Activated T-helper 17 cell treated with anti-CD3 and anti-CD28 coated beads, Interleukin-2, amount 50 U/mL, for 72 hours (primary cell): ENCODE measurements at places on chromosomes 12 and 14. TPM values are rescaled to one million over a fixed set of nuclear protein-coding genes. Genes with fewer than 3 reads are reported as not detected.

DNA sequence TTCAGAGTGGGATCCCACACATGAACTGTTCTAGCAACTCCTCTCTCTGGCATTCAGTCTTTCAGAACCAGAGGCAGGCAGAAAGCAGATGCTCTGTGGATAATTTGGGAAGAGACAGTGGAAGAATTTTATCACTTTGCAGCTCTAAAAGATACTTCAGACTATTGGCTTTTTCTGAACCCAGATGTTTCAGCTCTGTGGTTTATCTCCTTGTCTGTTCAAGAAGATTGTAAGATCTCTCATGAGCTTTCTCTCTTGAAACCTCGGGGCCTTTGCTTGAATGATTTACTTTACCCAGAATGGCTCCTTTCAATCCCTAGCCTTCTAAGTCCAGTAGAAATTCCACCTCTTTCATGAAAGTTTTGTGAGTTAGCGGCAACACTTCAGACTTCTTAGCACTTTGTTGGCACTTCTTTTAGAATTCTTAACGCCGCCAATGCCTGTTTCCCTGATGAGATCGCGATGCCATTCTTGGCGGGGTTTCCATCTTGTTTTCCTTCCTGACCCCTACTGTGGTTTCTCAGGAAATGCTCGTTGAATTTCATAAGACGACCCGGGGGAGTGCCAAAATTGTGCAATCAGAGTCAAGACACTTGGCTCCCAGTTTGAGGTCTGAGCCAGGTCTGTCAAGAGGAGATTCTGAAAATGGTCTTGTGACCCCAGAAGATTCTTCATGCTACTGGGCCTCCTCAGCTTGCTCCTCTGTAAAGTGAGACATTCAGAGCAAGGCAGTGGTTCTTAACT is 107.0 kb upstream of the PRICKLE1 start:
- no peak for ATAC-seq

DNA sequence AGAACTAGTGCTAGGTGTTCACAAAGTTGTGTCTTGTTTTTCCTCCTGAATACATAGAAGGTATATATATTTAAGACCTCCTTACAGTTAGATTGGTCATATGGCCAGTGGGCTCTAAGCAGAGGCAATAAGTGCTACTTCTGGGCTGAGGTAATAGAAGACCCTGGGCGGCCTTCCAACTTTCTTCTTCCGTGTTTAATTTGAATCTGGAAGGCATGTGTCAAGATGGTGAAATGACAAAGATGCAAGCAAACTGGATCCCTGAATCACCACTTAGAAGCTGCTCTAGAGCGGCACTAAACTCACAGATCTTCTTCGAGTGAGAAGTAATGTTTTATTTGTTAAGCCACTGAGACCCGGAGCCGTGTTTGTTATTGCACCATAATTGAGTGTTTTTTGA is 201.0 kb upstream of the GZMB start:
- ATAC-seq: no peak

DNA sequence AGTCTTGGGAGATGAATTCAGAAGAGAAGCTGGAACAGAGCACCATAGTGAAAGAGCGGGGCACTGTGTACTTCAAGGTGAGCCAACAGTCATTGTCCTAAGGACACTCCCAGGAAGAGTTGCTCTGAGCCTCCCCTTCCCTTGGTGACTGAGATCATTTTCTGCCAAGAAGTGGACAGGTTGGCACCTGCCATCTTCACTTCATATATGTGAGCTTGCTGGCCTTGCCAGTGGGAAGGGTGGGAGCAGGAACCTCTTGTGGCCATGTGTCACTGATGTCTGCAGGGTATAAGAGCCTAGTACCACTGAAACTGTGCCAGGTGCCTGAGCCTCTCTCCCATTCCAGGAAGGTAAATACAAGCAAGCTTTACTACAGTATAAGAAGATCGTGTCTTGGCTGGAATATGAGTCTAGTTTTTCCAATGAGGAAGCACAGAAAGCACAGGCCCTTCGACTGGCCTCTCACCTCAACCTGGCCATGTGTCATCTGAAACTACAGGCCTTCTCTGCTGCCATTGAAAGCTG is 5.3 kb downstream of the FKBP4 start:
- ATAC-seq: no peak

Gene TAMALIN
- 3.5 TPM for total RNA-seq

- ATAC-seq: no peak
These were observed 1.7 kb upstream of the DGLUCY start for GRCh38 chr14:91112194-91112593.

GRCh38 chr12:115934877-115935276 is 342.6 kb downstream of the MED13L start:
- no peak for ATAC-seq

Gene ADCY4
- 10.5 TPM for total RNA-seq

Gene TTC7B
- 5.2 TPM for total RNA-seq

GRCh38 chr14:44700184-44700583 is 193.1 kb upstream of the FSCB start:
- ATAC-seq: no peak

DNA sequence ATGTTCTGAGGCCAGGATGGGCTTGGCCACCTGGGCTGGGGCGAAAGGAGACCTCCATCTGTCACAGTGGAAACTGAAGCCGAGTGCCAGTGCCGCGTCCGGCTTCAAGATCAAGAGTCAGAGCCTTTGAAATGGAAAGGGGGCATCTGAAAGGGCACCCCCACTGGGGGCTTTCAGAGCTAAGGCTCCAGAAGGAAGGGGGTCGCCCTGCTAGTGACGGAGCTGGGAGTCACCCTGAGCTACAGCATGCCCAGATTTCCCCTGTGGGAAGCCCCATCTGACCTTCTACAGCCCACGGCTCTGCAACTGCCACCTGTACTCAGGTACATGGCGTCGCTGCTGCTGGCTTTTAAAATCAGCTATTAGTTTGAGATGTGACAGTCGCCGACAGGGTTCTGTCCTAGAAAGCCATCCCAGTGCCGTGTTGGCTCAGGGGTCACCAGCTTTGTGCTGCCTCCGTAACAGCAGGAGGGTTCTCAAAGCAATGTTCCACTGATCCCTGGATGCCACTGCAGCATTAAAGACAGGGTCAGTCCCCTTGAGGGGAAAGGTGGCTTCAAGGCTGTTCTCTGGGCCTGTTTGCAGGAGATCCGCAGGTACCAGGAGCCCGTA is 31.5 kb downstream of the CCNK start:
- ATAC-seq: no peak

GRCh38 chr14:71583194-71583593 is 349.0 kb upstream of the RGS6 start:
- ATAC-seq: no peak
